ENCODE measurements at places on chromosomes 7 and 10.

DNA sequence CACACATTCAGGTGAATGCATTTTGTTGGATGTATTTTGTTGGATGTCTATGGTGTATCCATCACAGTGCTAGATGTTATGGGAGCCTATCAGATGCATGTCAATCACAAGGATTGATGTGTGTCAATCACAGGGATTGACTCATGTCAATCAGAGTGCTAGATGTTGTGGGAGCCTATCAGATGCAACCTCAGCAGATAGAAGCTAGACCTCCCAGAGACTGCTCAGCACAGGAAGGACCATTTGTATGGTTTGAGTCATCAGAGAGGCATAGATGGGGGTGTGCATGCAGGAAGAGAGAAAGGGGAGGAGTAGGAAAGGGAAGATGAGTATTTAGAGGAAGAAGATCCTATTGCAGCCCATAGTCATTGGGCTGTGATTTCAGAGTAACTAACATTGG lies 48.3 kb upstream of the PITRM1 start:
- DNase-seq: no peak

DNA sequence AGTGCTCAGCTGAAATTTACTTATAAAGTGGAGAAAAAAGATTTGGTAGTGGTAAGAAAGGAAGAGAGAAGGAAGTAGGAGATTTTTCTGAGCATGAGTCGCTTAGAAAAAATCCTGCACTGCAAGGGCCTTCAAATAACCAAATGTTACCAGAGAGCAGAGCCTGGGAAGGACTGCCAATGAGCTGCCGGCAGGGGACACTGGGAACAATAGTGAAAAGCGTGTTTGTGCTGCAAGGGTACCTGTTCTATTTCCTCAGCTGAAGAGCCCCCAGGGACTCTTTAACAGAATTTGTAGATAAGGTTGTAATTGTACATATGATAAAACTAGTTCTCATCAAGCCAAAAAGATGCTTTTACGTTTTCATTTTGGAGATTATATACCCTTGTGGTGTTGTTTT lies 696.3 kb upstream of the C7orf33 start:
- DNase-seq: no peak

DNA sequence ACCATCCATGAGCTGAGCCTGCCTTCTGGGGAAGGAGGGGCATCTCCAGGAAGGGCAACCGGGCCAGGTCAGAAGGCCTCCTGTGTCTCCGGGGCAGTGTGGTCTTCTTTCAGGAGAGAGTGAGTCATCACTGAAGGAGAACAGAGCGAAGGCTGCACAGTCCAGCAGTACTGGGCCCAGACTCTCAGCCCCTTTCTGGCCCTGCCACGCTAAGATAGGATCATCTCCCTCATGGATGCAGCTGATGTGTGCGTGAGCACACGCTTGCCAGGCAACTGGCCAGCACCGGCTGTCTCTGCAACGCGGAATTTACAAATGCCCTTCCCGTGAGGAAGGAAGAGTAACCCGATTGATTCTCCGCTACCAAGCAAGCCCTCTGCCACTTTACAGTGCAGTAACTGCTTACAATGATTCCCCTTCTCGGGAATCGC lies 328.2 kb downstream of the TNS3 start:
- no peak for DNase-seq

DNA sequence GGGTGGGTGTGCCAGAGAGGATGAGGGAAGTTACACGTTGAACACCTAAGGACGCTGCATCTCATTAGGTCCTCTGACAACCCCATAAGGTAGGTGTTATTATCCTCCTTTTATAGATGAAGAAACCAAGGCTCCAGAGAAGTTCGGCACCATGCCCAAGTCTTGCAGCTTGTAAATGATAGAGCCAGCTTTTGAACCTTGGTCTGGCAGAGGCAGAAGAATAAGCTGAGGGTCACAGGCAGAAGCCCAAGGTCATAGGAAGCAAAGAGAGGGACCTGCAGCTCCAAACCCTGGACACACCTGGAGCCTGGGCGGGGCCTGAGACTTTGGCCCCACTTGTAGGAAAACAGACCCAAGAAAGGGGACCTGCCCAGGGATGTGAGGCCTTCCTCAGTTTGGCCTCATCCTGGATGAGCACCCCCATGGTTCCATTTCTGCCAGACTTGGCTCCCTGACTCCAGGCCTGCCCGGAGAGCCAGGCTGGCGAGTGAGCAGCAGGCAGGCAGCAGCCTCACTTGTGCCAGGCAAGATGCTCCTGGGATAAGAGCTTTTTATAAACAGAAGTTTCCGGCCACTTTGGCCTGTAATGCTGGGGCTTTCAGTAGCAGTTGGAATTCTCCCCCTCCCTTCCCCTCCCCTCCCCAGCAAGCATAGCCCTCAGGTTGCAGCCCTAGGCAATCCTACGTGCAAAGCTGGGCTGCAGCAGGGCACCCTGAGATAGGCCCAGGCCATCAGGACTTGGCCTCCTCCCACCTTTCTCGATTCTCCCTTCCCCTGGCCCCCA lies 2.4 kb downstream of the KCNH2 start:
- DNase-seq: no peak

Data from activated CD8-positive, alpha-beta memory T cell treated with anti-CD3 and anti-CD28 coated beads for 4 hours (primary cell).